ENCODE measurements at places on chromosomes 3 and 15.

DNA sequence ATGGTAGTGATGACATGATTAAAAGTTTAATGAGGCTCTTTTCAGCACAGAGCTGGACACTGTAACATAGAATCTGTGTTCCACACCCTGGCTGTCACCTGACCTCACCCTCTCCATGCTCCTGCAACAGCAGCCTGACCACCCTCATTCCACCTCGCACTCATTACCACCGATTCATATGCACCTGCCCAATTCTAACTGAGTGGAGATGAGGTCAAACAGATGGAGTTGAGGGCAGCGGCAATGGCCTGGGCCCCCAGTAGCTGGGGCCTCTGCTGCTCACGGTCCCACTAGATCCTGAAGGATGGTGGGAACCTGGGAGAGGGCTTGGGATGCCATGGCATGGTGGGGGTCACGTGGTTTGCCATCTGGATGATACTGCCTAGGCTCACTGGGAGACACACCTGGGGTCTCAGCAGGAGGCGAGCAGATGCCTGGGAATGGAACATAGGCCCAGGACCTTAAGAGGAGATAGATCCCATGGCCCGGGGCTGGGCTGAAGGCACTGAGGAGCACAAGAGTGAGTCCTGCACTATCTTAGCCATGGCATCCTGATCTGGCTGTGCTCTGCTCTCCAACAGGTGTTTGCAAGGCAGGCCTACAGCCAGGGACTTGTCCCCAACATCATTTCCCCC lies 1.3 kb downstream of the SCN5A start:
- DNase-seq = no peak

- DNase-seq = no peak
These were observed 91.1 kb upstream of the TNIK start for GRCh38 chr3:171551296-171551695.

GRCh38 chr3:44827196-44827595 lies 34.5 kb upstream of the TMEM42 start:
- no peak for DNase-seq

- DNase-seq = no peak
These were observed 235.9 kb downstream of the SOX2 start for GRCh38 chr3:181947606-181948005.

Measured in M059J (cell line).